Stimulated activated naive CD4-positive, alpha-beta T cell treated with Interleukin-2 at 50 U/mL for 16 hours (primary cell): ENCODE measurements at places on chromosomes 1 and 21.

GRCh38 chr1:25936947-25937346 lies 30.7 kb upstream of the STMN1 start:
- DNase-seq: no peak

GRCh38 chr1:219121679-219122078 lies 52.0 kb upstream of the LYPLAL1 start:
- no peak for DNase-seq

DNA sequence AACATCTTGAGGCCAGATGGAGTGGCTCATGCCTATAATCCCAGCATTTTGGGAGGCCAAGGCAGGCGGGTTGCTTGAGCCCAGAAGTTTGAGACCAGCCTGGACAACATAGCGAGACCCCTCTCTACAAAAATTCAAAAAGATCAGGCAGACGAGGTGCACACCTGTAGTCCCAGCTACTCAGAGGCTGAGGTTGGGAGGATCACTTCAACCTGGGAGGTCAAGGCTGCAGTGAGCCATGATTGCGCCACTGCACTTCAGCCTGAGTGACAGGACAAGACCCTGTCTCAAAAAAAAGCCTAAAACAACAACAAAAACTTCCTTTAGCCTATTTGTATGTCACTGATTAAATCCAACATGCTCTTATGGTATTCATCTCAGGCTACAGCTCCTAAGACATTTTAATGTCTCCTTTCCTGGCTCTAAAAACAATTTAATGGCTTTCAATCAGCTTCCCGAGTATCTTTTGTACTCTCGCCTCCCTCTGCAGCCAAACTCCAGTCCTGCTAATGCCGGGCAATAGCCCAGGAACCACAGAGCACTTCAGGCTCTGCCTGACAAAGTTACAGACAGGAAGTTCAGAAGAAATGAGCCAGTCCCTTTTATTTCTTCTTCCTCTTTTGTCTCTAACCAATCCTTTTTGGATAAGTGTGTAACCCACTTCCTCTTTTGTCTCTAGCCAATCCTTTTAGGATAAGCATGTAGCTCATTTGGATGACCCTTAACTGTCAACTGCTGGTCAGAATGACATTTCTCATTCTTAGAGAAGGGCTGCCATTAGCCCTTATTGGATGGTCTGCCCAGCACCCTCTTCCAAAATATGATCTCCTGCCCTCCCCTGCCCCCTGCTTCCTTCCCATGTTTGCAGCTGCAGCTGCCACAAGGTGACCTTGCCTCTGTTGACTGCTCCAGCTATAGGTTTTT lies 6.6 kb upstream of the DOP1B start:
- DNase-seq: no peak

DNA sequence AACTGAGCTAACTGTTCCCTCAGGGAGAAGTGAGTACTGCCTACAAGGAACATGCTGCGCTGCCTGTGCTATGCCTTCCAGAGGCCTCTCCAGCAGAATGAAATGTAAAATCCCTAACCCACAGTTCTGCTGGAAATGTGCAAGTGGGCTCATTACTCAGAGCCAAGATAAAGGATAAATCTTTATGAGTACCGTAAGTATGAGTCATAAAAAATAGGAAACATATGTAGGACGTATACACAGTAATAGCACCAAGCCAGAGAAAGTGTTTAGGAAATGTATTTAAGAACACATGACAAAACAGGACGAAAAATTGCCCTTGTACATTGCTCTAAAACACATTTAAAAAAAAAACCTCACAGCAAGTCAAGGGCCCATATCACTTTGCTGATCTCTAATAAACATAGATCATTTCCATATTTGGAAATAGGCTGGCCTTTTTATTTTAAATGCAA lies 104.6 kb downstream of the TGFBR3 start:
- no peak for DNase-seq

GRCh38 chr1:30388386-30388785 lies 335.0 kb downstream of the MATN1 start:
- no peak for DNase-seq

GRCh38 chr1:247212012-247212411 lies 40.2 kb upstream of the ZNF124 start:
- DNase-seq: no peak

DNA sequence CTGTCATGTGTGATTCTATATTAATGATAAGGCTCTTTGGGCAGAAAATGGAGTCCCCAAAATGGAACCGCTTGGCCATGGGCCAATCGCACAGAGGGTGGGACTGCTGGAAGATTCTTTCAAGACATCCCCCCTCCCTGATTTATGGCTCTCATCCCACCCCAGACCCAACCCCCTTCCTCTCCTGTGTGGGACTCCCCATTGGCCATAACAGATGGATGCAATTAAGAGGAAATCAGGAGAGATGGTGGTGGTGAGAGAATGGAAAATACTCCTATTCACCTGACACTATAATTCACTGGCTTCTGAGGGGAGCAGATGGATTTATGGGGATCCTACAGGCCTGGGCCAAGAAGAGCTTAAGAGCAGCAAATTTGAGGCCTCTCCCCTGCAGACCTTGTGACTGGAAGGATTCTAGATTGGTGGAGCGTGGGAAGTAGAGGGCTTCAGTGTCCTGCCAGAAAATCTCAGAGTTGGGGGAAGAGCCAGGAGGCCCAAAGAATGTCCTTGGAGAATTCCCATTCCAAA lies 1.7 kb downstream of the IGFN1 start:
- DNase-seq: no peak

- no peak for DNase-seq
Observed at GRCh38 chr21:18417141-18417790, 13.7 kb upstream of the TMPRSS15 start.

DNA sequence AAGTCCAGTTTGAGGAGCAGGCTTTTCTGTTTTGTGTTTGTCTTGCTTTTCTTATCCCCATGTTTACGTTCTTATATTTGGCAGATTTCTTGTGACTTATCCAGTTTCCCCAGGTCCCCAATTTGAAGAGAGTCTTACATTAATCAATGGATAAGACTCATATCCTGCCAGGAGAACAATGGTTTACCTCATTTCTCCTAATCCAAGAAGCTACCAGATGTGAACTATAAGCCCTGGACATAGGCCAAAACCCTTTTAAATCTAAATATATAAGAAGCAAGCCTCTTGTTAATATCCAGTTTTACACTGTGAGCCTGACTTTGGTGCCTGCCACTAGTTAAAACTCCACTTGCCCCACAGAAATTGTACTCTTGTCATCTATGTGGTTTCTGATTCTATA lies 15.1 kb upstream of the COP1 start:
- no peak for DNase-seq

- DNase-seq: no peak
Observed at GRCh38 chr1:203278885-203279406, 26.4 kb upstream of the BTG2 start.

- peak; percentile 46 for DNase-seq
Observed at GRCh38 chr1:200409203-200409760, 554 bp downstream of the ZNF281 start.

DNA sequence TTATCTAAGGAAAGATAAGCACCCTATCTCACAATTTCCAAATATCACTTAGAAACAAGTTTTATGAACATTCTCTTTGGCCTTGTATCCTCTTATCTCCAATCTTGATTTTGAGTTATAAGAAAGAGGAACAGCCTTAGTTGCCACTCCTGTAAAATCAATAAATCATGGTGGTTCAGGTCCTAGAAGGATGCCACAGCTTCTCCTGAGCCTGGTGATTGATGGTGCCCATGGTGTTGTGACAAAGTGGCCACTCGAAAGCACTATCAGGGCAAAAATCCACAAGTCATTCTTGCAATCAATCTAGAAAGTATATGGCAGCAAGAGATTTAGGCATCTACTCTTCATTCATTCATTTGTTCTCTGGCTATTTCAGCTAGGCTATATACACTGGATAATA lies 27.8 kb downstream of the GBP6 start:
- no peak for DNase-seq

GRCh38 chr1:9845914-9846313 lies 22.1 kb upstream of the CLSTN1 start:
- no peak for DNase-seq
